ENCODE measurements at places on chromosomes 7 and 10.
A peak's percentile ranks its signal among the peaks of the same experiment; 100 is the strongest.

- no peak for DNase-seq
Observed at GRCh38 chr7:128933180-128933891, 4.4 kb upstream of the IRF5 start.

- DNase-seq = no peak
Observed at GRCh38 chr7:26556061-26556881, 264.6 kb downstream of the SNX10 start.

GRCh38 chr7:108263425-108263824 is 133.3 kb upstream of the LAMB4 start:
- DNase-seq = no peak

- DNase-seq = no peak
Observed at GRCh38 chr10:61000769-61001730, 57.1 kb upstream of the RHOBTB1 start.

GRCh38 chr10:60944058-60944909 is at the start of gene RHOBTB1:
TSS of gene RHOBTB1 (minus strand) at chr10:60944185. CDS start at chr10:60911542, 32,643 bp downstream.
- DNase-seq = no peak

DNA sequence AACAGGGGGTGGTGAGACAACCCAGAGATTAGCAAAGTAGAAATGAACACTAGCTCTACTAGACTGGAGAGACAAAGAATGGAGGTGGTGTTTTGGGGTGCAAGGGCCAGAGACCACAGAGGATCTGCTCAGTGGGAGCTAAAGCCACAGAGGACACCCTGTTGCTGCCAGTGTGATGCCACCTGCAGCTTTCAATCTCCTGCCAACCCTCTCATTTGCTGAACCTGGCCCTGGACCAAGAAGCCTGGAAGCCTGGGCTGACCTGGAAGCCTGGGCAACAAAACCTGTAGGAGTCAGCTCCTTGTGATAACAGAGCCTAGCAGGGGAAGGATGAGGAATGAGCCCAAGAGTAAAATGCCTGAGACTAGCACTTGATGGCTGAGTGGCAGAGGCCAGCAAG is 81.1 kb upstream of the ADO start:
- no peak for DNase-seq

DNA sequence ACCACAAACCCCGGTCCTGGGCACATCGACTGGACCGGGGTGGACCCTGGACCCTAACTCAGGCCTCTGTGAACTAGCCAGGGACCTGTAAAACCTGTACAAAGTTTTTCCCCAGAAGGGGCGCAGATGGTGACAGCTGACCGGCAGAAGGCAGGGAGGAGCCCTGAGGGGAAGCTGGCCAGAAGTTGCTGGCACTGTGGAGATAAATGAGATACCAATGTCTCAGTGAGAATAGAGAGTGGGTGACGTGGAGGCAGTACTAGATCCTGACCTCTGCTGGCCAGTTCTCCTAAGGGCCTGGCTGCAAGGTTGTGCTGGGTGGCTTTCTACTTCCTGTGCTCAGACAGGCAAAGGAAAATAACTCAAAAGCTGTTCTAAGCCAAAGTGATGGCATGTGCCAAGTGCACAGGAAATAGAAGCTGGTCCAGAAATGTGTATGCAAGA is 10.6 kb upstream of the TSPAN14 start:
- no peak for DNase-seq

GRCh38 chr7:46607176-46607575 is 686.1 kb upstream of the IGFBP3 start:
- no peak for DNase-seq

DNA sequence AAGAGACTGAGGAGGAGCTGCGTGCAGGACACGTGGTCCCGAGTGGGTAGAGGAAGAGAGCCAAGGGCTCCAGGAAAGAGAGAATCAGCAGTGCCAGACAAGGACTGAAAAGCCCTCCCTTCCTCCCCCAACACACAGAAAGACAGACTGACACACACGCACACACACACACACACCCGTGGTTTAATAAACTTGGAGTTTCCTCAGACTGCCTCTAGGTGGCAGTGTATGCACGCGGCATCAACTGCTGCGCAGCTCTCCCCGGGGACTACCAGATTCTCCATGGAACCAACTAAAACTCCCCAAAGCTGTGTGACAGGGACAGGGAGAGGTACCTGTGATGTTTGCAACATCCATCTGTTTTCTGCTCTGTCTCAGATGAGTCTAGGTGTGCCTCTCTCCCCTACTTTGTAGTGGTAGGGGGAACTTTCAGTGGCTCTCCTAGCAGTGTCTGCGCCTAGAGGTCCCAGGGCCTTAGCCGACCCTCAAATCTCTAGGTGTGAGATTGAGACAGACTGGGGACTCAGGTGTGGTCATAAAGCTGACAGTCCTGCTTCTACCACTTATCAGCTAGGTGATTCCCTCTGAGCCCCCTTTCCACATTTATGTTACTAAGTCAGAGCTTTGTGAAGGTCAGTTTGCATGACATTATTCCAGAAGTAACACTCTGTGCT is 9.3 kb upstream of the TSPAN14 start:
- no peak for DNase-seq

DNA sequence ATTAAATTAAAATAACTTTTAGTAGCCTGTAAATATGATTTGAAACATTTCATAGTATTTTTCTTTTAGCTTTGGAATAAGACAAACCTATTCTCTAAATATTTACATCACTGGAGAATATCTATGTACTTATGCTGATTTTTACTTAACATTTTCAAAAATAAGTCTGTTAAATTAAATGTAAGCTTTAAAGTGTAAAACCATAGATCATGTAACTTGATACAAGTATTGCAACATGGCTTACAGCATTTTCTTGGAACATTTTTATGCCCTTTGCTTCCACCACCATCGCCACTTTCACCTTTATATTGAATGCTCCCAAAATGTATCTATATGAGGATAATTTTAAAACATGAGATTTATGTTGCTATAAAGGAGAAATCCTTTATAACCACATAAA is 427.1 kb downstream of the GFRA1 start:
- no peak for DNase-seq

- DNase-seq = no peak
Observed at GRCh38 chr10:32938554-32939061, 19.4 kb downstream of the ITGB1 start.

- no peak for DNase-seq
Observed at GRCh38 chr7:154984601-154985188, 18.2 kb downstream of the PAXIP1 start.

DNA sequence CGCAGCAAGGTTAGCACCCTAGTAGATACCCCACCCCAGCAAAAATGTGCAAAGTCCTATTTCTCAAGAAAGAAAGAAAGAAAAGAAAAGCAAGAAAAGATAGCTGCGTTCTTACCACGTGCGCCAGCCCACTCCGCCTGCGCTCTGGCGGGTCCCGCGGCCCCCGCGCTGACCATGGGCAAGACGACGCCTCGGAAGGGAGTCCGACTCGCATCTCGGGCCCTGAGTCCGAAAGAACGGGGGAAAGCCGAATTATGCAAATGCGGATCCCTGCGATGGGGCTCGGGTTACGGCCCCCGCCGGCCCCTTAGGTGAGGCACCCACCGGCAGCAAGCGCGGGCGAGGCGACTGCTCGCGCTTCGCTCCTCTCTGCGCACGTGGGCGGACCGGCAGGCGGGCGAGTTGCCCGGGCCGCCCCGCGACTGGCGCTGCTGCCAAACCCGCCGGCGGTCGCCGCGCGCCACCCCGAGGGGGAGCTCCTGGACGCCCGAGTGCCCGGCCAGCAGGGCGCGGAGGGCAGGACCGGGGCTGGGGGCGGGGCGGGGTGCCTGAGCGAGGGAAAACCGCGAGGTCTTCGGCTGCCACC is 2.4 kb upstream of the EGR2 start:
- peak; percentile 71 for DNase-seq

- DNase-seq = no peak
Observed at GRCh38 chr10:72186258-72186981, 29.4 kb upstream of the ANAPC16 start.

- no peak for DNase-seq
Observed at GRCh38 chr10:44674536-44675386, 236.4 kb upstream of the TMEM72 start.

DNA sequence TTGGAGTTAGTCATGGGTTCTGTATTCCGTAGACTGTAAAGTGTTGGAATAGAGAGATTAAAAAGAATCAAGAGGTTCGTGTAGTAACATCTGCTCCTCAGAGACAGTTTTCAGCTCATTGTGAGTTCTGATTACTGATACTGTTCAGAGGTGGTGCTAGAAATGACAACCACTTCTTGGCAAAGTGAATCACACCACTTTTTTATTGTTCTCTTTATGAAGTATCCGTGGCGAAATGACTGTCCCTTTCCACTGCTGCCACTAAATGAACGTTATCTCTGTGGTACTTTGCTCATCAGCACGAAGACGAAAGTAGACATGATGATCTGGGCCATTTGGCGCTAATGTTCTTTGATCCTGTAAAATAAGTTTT is 860 bp downstream of the RPP30 start:
- no peak for DNase-seq

DNA sequence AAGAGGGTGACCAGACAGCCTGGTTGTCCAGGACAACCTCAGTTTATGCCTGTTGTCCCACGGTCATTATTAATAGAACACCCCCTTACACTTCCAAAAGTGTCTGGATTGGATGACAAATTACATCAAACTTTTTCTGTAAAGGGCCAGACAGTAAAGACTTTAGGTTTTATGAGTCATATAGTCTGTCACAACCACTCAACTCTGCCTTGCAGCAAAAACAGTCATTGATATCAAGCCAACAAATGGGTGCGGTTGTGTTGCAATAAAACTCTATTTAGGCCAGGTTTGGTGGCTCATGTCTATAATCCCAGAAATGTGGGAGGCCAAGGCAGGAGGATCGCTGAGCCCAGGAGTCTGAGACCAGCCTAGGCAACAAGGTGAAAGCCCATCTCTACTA is 66.7 kb upstream of the ATP6V0A4 start:
- DNase-seq = no peak

GRCh38 chr7:120278773-120279172 is 5.8 kb downstream of the KCND2 start:
- no peak for DNase-seq

- no peak for DNase-seq
Observed at GRCh38 chr10:33247221-33247922, 87.1 kb downstream of the NRP1 start.

DNA sequence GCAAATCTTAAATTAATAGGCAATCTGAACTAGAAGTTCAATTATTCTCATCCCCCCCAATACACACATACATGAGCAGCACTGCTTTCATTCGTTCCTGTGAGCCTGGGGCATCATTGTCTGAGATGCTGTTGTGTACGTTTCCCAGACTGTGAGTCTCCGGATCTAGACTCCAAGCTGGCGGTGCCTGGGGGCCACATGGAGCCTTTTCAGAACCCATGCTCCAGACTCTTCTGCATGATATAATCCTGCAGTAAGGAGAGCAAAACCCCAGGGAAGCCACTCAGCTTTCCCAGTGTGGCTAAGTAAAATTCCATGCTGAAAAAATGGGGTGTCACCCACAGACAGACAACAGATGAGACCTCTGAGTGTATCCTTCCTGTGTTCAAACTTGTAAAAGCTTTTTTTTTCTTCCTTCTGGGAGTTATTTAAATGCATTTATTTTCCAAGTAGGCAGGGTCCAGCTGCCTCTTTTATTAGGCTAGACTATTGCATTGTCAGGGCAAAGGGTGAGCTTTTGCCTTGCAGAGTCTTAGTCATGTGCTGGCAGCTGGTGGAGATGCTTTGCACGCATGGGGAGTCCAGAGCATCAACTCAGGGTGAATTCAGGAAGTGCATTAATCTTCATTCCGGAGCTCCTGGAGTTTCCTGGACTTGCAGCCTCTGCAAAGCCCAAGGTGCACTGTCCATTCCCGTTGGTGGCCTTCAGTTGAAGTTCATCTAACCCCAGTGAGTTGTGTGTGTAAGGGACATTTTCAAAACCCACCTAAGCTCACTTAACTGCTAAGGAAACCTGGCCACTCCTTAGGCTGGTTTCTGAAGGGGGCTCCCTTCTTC is 185.7 kb upstream of the ADO start:
- DNase-seq = no peak

DNA sequence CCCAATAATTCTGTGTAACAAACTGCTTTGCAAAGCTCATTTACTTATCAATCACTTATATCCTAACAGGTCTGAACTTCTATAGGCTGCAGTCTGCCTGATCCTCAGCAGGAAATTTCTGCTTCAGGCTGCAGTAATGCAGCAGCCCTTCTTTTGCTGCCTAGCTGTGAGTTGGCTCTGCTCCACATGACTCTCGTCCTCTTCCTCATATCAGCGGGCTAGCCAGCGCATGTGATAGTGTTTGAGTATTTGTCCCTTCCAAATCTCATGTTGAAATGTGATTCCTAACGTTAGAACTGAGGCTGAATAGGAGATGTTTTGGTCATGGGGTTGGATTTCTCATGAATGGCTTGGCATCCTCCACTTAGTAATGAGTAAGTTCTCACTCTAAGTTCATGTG is 387.8 kb downstream of the SEMA3D start:
- DNase-seq = no peak

- DNase-seq = no peak
Observed at GRCh38 chr7:133754708-133755107, 372.4 kb upstream of the LRGUK start.

DNA sequence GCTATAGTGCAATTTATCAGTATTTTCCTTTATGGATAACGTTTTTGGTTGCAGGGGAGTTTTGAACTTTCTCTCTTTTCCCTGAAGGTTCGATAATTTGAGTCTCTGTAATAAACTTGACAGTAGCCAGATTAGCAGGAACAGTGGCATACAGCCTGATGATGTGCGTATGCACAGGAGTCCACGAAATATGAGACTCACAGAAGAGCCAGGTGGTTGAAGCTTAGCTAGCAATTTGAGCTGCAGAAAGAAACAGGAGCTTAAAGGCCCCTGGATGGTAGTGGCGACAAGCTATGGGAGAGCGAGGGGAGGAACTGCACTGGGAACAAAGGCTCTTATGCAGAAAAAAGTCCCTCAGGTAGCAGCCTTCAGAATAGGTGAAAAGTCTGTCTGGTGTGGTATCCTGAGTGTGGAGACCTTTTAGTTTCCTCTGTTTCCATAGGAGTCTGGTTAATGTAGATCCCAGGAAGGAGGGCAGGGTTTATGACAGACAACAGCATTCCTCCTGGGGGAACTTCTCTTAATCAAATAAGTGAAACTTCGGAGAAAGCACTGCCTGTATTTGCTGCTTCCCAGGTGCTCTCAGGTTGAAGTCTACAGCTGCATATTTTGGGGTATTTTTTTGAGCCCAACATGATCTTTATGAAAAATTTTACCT is 32.7 kb downstream of the FANK1 start:
- no peak for DNase-seq

DNA sequence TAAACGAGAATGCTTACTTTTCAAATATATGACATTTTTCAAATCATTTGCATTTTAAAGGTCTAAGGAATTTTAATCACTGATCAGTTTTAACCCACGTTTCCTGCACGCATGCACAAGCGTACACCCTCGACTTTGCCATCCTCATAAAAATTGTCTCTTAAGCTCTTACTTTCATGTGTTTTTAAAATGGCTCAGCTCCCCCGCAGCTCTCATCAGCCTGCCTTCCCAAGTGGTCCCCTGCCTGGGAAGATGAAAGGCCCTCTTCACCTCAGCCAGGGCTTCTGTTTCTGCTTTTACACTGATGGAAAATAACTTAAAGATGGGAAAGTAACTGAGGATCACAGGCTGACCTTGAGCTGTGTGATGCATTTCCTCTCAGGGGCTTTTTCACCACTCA is 131.6 kb upstream of the LSM8 start:
- DNase-seq = no peak

Measured in stimulated activated CD8-positive, alpha-beta memory T cell treated with anti-CD3 and anti-CD28 coated beads, Interleukin-12 subunit alpha, Interleukin-12 subunit beta, amount 100 ng/mL, for 4 hours (primary cell).